HS-27A (cell line): ENCODE measurements at places on chromosomes 5 and 9.

GRCh38 chr9:73839471-73839870, 657.7 kb upstream of the RORB start:
- no peak for DNase-seq

DNA sequence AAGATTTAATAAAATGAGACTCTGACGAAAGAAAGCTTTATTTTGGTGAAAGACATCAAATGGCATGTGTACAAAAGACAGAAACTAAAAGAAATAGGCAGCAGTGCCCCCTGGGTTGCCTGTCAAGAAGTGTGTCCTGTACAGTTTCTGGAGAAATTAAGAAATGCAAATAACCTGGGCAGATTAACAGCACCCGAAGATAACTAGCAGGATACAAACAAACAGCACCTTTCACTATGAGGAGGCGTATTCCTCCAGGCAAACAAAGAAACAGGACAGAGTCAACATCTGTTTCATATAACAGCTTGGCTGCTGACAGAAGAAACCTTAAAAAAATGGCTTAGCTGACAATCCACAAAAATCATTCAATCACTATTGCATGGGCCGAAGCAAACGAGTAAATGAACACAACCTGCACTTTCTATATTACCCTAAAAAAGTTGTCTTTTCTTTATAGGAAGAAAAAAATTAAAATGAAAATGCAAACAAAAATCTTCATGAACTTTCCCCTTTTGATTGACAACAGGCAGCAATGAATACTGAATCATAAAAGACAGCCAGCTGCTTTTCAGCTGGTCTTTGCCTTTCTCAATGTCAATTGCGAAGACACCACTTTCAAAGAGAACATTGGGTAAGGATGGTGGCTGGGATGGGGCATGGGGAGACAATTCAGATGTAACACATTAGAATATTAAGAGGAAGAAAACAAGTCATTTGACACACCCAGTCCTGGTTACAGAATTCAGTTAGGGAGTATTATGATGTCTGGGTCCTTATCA, 162.1 kb downstream of the ARL15 start:
- DNase-seq: no peak

GRCh38 chr5:146015001-146015400, 78.6 kb downstream of the SH3RF2 start:
- DNase-seq: no peak

GRCh38 chr5:75823811-75824210, 106.6 kb upstream of the POC5 start:
- DNase-seq: no peak

DNA sequence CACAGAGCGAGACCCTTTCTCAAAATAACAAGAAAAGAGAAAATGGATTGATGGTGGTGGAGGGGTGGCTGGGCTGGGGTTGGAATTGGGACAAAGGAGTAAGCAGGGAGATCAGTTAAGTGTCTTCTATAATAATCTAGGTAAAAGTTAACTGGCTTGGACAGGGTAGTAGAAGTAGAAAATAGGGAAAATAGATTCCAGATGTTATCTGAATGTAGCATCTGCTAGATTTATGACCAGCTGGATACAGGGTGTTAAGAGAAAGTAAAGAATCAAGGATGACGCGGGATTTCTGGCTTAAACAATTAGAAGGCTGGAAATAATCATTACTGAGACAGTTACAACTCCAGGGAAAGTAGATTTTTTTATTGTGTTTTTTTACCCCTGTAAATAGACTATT, 13.0 kb downstream of the PPP6C start:
- DNase-seq: no peak

DNA sequence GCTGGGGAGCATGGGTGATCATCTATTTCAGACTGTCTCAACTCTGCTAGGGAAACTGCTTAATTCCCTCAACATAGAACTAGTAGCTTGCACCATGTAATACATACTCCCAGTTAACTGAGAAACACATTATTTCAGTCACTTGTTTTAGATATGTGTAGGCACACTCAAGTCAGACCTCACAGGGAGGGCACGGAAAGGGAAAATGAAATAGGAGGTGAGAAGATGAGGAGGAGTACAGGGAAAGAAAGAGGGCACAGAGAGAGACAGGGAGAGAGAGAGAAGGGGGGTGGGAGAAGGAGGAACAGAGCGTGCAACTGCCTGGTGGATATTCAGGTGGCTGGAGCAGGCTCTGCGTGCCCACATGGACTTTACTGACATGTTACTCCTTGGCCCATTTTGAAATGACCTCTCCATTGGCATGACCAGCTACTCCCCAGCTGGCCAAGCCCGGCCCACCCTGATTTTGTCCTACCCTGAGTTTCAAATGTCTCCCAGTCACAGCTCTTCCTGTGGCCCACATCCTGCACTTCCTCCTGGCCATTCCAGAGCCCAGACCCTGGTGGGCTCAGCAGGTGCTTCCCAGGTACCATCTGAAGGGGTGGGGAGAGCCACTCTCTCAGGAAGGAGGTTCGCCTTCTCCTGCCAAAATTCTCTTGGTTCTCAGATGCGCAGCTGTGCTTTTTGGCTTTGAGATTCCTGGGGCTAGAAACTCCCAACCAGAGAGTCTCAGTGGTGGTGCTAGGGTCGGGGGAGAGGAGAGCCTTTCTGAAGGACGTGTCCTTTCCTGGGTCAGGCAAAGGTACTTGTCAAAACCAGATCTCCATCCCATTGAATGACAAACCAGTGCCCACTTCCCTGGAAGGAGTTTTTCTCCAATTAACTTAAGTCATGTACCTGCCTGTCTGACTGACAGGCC, 229.4 kb downstream of the FSTL4 start:
- DNase-seq: no peak

GRCh38 chr5:117454716-117455212, 880.1 kb upstream of the SEMA6A start:
- no peak for DNase-seq

DNA sequence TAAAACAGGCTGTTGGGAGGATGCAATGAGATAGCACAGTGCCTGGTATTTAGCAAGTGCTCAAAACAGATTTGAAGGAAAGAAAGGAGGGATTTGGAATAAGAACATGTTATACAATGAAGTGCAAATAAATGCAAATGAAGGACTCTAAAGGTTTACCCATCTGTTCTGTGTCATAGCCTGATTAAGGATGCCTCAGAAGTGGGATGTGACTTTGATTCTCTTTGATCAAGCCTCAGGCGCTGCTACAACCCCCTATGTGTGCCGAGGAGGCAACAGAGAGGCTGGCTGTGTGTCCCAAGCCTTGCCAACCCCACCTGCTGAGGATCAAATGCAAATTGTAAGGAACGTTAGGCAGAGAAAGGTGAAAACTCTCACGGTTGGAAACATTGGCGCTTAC, 27.2 kb downstream of the GGTA1 start:
- DNase-seq: no peak

DNA sequence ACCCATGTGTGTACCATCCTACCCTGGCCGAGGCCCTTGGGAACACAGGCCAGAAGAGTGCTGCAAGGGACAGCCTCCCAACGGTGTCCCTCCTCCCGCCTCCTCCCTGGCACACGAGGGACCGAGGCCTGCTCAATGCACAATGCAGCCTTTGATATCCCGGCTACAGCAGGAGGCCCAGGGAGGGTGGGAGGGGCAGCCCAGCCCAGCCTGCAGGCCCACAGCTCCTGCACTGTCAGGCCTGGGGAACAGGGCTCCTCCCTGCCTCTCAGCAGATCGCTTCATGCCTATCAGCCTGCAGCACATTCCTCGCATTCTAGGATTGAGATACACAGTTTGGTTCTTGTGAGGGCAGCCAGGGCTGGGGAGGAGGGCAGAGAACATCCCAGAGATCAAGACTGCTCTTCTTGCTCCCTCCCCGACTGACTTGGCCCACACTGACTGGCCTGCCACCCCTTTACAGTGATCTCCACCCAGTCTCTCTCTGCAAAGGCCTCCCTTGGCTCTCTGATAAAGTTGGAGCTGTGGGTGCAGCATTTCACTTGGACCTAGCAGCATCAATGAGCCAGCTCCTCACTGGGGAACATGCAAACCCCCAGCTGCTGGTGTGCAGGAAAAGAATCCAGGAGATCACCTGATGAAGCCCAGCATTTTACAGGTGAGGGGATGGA, at the start of gene SH3TC2:
TSS of gene SH3TC2 (minus strand) at position 46 of the 671 bp plus-strand sequence. CDS start at position 6, 40 bp downstream.
- DNase-seq: no peak

- DNase-seq: no peak
Observed at GRCh38 chr9:127180457-127181314, 58.3 kb upstream of the ANGPTL2 start.

DNA sequence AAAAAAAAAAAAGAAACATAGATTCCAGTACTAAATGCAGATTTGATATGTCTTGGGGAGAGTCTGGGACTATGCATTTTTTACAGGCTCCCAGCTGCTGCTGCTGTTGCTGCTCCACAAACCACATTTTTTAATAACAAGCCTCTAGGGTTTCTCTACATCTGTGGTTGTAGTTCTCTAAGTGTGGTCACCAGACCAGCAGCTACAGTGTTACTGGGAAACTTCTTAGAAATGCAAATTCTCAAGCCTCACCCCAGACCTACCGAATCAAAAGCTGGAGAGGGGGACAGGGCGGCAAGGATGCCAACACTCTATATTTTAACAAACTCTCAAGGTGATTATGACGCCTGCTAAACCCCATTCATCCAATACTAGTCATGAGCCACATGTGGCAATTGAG, 293.4 kb upstream of the PTGER4 start:
- DNase-seq: no peak
